ENCODE measurements at places on chromosomes 6 and 20.

DNA sequence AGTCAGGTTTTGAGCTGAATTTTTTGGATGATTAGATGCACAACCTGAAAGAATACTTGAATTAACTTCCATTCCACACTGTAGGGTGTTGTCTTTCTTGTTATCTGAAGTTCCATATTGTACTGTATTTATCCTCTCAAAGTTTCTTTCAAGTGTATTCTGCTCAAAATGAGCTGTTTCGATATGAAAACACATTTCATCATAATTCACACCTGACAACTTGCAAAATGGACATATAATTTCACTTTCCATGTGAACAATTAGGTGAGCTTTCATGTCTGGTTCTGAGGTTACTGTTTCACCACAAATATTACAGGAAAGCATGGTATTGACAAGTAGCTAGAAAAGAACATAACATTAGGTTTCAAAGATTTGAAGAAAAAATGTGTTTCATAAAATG, 1.7 kb downstream of the ZUP1 start:
- DNase-seq: no peak

GRCh38 chr6:39476151-39476550, 153.6 kb upstream of the KCNK16 start:
- DNase-seq: no peak

GRCh38 chr20:4929686-4930397, 71.5 kb downstream of the SLC23A2 start:
- DNase-seq: no peak

- DNase-seq: no peak
These were observed 11.7 kb downstream of the ZBTB46 start for GRCh38 chr20:63819224-63819921.

GRCh38 chr20:33647603-33648395, 14.3 kb upstream of the C20orf144 start:
- no peak for DNase-seq

DNA sequence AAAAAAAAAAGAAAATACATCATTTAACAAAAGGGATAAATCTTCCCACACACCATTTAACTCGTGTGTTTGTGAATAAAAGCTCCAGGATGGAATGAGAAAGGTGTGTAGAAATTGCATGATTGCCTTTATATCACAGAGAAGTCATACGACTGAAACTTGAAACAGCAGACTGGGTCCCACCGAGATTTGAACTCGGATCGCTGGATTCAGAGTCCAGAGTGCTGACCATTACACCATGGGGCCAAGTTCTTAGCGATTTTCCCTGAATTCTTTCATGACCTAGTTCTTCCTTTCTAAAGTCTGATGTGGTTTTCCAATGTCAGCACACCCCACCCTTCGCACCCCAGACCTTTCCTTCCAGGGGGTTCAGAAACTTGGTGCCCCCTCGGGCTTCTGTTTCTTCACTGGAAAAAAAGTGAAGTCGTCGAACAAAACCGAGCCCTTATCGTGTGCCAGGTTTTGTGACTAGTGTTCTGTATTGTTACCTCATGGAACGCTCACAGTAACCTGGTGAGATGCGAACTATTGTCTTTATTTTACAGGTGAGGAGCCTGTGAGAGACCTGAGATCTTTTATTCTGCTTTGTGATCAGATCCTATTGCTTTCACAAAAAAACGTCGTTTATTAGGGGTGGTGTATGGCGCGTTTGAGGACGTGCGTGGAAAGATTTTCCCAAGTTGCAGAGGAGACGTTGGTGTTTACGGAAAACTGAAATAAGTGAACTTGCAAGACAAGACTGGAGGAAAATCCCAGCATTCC, 120.8 kb downstream of the OR2B2 start:
- no peak for DNase-seq

All from NCI-H1092 (cell line).